ENCODE measurements at places on chromosomes 5 and 9. TPM values are rescaled to one million over a fixed set of nuclear protein-coding genes. Genes with fewer than 3 reads are reported as not detected.
A peak's percentile ranks its signal among the peaks of the same experiment; 100 is the strongest.

- H3K27ac ChIP-seq = no peak overlapping the region
- no peaks in the 10 kb centered on the region for H3K27me3 ChIP-seq
- H3K4me3 ChIP-seq = no peak overlapping the region
- DNase-seq = no peak
Measured at GRCh38 chr5:134463176-134463720, 51.6 kb upstream of the CDKN2AIPNL start.

- peak; percentile 33 for DNase-seq
- H3K36me3 ChIP-seq = peaks cover 29% of the 10 kb centered on the region
- peak overlapping the region; percentile 88 for H3K4me3 ChIP-seq
- no peaks in the 10 kb centered on the region for H3K4me1 ChIP-seq
- no peak overlapping the region for H3K27ac ChIP-seq
Measured at GRCh38 chr9:133355881-133356357, 368 bp downstream of the SURF1 start.

DNA sequence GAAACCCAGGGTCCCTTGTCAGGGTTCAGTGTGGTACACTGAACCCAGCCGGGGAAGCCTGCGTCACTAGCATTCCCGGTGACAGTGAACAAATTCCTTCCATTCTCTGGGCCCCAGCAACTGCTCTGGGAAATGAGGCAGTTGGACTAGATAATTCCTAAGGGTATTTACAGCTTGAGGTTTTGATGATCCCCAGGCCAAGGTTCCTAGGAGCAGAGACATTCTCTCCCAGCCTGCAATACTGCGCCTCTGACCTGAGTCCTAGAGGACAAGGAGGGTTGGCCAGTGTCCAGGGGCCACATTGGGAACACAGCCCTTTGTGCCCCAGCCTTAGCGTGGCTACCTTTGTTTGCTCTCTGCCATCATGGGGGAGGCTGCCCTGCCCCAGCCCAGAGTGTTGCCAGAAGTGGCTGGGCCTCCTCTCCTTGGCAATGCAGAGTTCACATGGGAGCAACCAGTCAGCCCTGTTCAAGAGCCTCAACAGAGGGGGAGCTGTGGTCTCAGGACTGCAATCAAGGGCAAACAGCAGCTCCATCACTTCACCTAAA lies 178.2 kb downstream of the SEC61B start:
- H3K4me1 ChIP-seq = no peaks in the 10 kb centered on the region
- no peaks in the 10 kb centered on the region for H3K27me3 ChIP-seq
- no peak overlapping the region for H3K4me3 ChIP-seq
- DNase-seq = no peak

- H3K27ac ChIP-seq = no peak overlapping the region
- DNase-seq = no peak
- H3K4me3 ChIP-seq = no peak overlapping the region
- no peaks in the 10 kb centered on the region for H3K4me1 ChIP-seq
- H3K36me3 ChIP-seq = peaks cover 9% of the 10 kb centered on the region
Measured at GRCh38 chr5:140480310-140481014, 67.0 kb upstream of the EIF4EBP3 start.

DNA sequence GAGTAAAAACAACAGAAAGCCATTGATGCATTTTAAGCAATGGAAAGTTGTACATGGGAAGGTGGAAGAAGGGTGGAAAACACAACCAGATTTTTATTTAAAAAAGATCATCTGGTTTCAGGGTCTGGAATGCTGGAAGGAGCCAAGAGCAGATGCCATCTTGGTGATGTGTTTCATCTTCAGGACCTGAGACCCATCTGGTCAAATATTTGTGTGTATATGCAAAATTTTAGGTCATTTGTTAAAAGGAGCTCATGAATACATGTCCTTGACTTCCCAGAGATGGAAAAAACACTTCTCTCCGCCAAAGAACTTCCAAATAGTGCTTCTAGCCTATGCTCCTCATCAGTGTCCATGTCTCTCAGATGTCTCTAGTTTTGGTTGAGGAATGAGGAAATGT lies 110.6 kb upstream of the GDNF start:
- H3K27me3 ChIP-seq = no peaks in the 10 kb centered on the region
- H3K36me3 ChIP-seq = no peaks in the 10 kb centered on the region
- DNase-seq = no peak

GRCh38 chr5:61159836-61160235 lies 2.4 kb downstream of the SMIM15 start:
- no peak overlapping the region for H3K27ac ChIP-seq
- DNase-seq = no peak
- H3K36me3 ChIP-seq = peaks cover 4% of the 10 kb centered on the region
- no peaks in the 10 kb centered on the region for H3K4me1 ChIP-seq
- no peaks in the 10 kb centered on the region for H3K27me3 ChIP-seq
- no peak overlapping the region for H3K4me3 ChIP-seq

DNA sequence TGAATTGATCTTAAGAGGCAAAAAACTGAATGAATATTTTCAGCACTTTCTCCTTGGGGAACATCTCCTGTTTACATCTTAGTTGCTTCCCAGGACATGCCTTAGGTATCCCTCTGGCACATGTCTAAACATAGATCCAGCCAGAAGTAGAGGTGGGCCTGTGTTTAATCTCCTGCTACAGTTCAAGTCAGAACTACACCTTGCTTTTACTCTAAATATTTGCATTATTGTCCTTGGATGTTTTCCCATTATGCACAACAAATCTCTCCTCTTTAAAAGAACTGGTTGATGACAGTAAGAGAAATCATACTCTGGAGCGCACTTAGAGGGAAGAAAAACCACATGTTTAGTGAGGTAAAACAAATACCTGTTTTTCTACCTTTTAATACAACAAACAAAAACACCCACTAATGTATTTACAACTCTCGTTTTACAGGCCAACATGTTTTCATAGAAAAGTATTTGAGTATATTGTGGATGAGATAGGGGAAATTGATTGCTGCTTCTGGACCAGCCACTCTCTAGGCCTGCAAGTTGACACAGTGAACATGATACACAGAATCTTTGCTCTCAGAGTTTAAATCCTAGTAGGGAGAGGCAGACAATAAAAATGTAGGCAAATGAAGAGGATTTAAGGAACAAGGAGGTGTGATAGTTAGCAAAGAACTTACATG lies 32.3 kb downstream of the TNFAIP8 start:
- H3K36me3 ChIP-seq = no peaks in the 10 kb centered on the region
- H3K4me1 ChIP-seq = no peaks in the 10 kb centered on the region
- H3K27me3 ChIP-seq = no peaks in the 10 kb centered on the region
- H3K27ac ChIP-seq = no peak overlapping the region

DNA sequence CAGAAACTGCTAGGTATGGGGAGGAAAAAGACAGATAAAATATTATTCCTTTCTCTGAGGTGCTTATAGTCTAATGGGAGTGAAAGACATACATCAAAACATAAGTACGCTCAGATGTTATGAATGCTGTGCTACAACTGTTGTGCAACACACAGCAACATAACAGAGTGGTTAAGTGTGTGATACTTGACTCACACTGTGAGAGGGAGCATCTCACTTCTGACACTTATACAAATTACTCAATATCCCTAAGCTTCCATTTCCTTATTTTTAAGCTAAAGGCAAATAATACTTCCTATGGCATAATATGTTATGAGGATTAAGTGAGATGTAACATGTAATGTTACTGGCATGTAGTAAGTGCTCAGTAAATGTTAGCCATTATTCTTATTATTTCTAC lies 110.6 kb upstream of the FER start:
- no peak overlapping the region for H3K27ac ChIP-seq
- no peaks in the 10 kb centered on the region for H3K4me1 ChIP-seq
- H3K27me3 ChIP-seq = no peaks in the 10 kb centered on the region

DNA sequence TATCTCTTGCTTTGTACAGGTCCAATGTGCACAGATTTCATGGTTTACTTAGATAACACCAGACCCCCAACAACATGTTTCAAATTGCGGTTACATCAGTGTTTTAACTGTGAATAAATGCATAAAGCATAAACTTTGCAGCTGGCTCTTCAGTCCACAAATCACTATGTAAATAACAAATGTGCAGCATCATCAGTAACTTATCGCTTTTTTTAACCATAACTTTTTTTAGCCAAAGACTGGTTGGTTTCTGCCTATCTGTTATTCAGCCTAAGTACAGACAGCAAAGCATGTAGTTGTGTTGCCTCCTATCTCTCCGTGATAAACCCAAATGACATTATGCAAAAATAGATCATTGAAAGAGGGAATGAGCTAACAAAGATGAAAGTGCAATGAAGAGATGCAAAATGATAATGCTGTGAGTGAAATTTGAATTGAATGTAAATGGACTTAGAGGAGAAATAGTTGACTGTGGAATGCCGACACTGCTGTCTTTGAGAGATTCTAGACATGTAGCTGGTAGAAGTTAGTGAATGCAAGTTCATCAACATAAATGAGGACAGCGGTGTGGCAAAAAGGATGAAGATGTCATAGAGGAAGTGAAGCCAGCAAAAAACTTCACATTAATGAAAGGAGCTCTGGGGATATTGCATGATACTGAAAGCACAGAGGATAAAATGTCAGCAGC lies 108.8 kb downstream of the PDE8B start:
- H3K27ac ChIP-seq = no peak overlapping the region
- no peak for DNase-seq
- H3K27me3 ChIP-seq = no peaks in the 10 kb centered on the region

- H3K27ac ChIP-seq = peak overlapping the region; percentile 76
- H3K4me1 ChIP-seq = no peaks in the 10 kb centered on the region
- peak overlapping the region; percentile 65 for H3K4me3 ChIP-seq
- DNase-seq = peak; percentile 87
- H3K36me3 ChIP-seq = no peaks in the 10 kb centered on the region
Measured at GRCh38 chr9:34664281-34665066, 2.0 kb upstream of the CCL27 start.

- H3K4me3 ChIP-seq = no peak overlapping the region
- H3K27ac ChIP-seq = no peak overlapping the region
- DNase-seq = no peak
- peaks cover 19% of the 10 kb centered on the region for H3K4me1 ChIP-seq
- H3K27me3 ChIP-seq = no peaks in the 10 kb centered on the region
Measured at GRCh38 chr9:135997090-135998015, 36.2 kb upstream of the UBAC1 start.

DNA sequence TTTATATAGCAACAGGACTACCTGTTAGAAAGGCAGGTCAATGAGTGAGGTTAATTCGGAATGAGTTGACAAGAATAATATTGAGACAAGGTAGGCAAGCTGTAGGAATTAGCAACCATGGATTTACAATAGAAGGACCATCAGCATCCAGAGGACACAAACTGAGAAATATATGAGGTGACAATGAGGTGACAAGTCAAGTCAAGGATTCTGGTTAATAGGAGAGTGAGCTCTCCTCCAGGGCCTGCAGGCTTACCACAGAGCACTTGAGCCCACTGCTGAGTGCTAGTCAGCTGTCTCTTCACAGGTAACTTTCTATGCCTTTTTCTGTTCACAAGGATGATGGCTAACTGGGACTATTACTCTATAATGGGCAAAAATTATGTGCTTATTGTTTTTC lies 227.2 kb downstream of the MRPS30 start:
- H3K4me1 ChIP-seq = no peaks in the 10 kb centered on the region
- H3K4me3 ChIP-seq = no peak overlapping the region
- H3K27me3 ChIP-seq = no peaks in the 10 kb centered on the region
- DNase-seq = no peak

DNA sequence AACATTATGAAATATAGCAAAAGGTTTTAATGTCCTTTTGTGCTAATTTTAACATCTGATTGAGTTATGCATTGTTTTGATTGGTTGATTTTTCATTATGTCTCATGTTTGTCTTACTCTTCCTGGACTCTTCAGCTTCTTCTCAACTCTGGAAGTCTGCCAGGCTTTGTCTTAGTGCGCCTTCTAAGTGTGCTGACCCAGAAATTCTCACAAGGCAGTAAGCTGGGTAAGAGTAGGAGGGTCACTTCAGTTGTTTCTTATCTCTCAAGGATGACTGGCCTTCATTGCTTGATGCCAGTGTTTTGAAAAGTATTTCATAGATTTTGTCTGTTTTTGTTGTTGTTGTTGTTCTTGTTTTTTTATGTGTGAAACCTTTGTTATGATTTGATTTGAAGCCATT lies 59.2 kb downstream of the RIC1 start:
- H3K36me3 ChIP-seq = no peaks in the 10 kb centered on the region
- H3K27ac ChIP-seq = no peak overlapping the region
- H3K27me3 ChIP-seq = no peaks in the 10 kb centered on the region

DNA sequence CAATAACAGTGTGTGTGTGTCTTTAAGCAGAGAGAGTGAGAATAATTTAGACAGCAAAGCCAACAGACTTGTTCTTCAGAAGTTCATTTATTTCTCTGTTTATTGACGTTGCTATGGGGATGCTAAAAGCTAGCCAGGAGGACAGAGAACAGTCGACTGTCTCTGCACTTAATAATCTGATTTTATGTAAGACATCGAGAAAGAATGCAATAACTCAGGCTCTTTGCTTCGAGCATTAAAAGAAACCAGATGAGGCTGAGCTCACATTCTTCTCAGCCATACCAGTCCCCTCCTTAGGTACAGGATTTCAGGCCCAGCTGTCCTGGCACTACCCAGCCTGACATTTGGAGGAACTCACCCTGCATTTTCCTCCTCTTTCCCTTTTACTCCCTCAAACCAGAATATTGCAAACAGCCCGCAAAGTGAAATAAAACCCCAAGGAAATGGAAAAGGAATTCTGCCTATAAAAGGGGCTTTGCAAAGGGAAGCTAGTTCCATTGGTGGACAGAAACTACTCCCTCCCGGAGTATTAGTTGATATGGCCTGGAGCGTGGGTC lies 44.5 kb upstream of the DPYSL3 start:
- H3K36me3 ChIP-seq = no peaks in the 10 kb centered on the region
- H3K27ac ChIP-seq = no peak overlapping the region
- H3K4me1 ChIP-seq = no peaks in the 10 kb centered on the region

MLANA gene
- not detected for total RNA-seq

ADGRV1 gene
- 7.0 TPM for total RNA-seq

EFNA5 gene
- 54.4 TPM for total RNA-seq

AMBP gene
- 5.3 TPM for total RNA-seq

SEMA6A gene
- 51.6 TPM for total RNA-seq

ZBTB34 gene
- 12.5 TPM for total RNA-seq

COL5A1 gene
- 23.8 TPM for total RNA-seq

WNT8A gene
- total RNA-seq = not detected

PCDHGA4 gene
- 3.9 TPM for total RNA-seq
